ENCODE measurements at places on chromosomes 11 and 22. TPM values are rescaled to one million over a fixed set of nuclear protein-coding genes. Genes with fewer than 3 reads are reported as not detected.

Gene UPB1
- 0.24 TPM for total RNA-seq

Gene CYB5R2
- total RNA-seq = 7.0 TPM

Gene OR8G1
- not detected for total RNA-seq

Gene NPAS4
- not detected for total RNA-seq

Gene EHBP1L1
- 60.1 TPM for total RNA-seq

All from tracheal epithelial cell (primary cell).